ENCODE measurements at places on chromosomes 2 and 18.
A peak's percentile ranks its signal among the peaks of the same experiment; 100 is the strongest.

DNA sequence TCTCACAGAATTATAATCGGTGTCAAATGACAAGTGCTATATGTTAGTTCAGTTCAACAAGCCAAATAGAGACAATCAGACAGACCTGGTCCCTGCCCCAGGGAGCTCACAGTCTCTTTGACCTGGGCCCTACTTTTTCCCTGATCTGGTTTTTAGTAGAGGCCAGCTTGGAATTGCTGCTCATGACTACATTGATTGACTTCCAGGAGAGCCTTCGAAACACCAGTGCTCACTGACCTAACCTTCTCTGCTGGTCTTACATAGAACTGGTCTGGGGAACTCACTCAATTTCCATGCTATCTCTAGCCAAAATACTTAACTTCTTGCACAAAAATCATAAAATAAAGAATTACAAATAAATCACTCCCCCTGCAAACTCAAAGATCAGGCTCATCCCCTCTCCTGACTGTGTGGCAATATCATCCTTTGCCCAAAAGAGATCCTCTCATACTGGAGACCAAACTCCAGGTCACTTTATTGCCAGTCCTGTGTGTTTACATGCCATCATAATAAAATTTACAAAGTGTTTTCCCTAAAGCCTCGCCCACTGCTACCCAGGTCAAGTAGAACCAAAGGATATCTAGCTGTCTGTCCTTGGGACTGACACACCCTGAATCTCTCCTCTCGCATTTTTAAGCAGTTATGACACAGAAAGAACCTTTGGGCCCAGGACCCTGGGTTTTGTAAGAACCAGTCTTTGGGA lies 53.2 kb downstream of the PROC start:
- no peak for DNase-seq

GRCh38 chr2:227607941-227608340 lies 6.7 kb downstream of the SCYGR3 start:
- no peak for DNase-seq

- no peak for DNase-seq
These were observed 1.1 kb downstream of the PAX8 start for GRCh38 chr2:113277474-113278072.

- DNase-seq: no peak
These were observed 3.1 kb upstream of the HES6 start for GRCh38 chr2:238242731-238243495.

DNA sequence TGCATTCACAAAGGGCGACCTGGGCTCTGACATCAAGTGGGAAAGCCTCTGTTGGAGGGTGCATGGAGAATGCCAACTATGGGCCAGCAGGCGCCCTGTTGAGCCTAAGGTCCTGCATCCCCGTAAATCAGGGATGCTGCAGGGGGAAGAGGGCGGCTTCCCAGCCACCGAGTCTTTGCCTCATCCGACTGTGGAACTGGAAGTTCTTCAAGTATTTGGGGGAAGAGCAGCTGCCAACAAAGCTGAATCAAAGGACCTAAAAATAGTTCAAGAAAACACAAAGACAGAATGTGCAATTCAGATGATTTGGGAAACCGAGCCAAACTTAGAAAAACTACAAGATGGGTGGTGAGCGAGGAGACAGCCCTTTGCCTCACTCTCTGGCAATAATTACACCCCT lies 281.1 kb upstream of the MGAT5 start:
- DNase-seq: no peak

GRCh38 chr2:19141234-19142004 lies 217.0 kb downstream of the OSR1 start:
- no peak for DNase-seq

DNA sequence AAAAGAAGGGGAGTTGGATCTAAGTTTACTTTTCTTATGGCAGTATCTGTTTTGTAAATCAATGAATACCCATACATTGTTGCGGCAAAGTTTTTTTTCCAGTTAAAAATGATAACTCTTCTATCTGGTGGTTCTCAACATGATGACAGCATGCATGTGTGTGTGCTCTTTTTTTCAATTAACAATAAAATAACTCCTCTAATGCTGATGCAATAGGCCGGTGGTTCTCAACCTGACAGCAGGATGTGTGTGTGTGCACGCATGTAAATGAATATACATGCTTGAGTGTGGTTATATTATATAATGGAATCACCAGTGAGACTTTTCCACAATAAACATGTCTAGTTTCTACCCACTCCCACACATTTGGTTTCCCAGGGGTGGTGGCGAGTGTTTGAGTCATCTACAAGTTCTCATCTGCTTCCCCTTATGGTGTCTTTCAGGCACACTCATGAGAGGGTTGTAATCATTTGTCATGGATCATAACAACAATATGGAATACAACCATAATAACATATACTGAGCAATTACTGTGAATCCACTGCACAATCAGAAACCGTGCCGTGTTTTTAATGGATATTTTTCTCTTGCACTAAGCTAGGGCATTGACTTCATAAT lies 31.2 kb downstream of the PARD3B start:
- DNase-seq: no peak

- no peak for DNase-seq
These were observed 265.9 kb upstream of the SPHKAP start for GRCh38 chr2:228447266-228447915.

DNA sequence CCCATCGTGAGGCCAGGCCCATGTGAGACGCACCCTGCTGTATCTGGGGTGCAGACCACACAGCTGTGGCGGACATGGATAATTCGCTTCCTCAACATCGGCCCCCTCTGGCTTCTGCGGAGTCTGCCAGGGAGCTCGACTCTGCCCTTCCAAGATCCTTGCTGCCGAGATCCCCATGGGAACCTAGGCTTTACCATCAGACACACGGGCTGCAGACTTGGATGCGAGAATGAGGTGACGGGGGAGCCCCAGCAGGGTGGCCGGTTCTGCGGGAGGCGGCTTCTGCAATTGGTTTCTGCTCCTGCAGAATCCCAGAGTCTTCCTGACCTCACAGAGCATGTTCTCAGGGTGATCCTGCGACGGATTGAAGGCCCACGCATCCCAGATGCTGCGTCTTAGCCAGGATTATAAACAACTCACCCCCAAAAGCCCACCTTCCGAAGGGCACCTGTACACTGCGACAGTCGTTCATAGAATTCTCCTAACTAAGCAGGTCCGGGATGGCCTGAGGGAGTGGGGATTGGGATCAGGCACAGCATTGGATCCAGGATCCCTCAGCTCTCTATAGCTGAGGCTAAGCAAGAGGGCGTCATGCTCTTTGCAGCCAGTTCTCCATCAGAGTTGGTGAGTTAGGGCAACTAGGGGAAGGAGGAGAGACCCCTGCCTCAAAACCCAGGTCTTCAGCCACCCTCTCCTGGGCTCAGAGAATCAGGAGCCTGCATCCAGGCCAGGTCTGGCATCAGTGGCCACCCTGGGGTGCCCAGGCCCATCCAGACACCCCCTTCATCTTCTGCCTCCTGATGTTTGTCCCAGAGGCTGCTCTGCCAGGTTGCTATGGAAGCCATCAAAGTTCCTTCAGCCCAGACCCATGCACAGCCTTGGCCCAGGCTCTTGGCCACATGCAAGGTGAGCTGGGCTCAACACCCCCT lies 74.7 kb upstream of the SNTG2 start:
- DNase-seq: no peak

DNA sequence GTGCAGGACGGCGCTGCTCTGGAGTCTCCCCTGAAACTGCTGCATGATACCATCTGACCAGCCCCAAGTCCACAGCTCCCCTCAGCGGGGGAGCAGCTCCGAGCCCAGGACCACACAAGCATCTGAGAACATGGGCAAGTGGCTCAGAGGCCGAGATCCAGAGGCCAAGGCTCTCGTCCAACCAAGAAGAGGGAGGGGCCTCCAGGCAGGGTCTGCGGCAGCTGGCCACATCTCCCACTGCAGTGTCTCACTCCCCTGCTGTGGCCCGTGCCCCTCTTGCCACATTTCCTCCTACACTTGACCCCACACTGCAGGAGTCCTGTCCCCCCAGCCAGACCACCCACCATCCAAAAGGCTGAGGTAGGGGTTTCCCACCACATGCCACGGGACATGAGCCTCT lies 50.2 kb downstream of the TFCP2L1 start:
- DNase-seq: no peak

- DNase-seq: no peak
These were observed 420.0 kb upstream of the CYRIA start for GRCh38 chr2:17085546-17086202.

DNA sequence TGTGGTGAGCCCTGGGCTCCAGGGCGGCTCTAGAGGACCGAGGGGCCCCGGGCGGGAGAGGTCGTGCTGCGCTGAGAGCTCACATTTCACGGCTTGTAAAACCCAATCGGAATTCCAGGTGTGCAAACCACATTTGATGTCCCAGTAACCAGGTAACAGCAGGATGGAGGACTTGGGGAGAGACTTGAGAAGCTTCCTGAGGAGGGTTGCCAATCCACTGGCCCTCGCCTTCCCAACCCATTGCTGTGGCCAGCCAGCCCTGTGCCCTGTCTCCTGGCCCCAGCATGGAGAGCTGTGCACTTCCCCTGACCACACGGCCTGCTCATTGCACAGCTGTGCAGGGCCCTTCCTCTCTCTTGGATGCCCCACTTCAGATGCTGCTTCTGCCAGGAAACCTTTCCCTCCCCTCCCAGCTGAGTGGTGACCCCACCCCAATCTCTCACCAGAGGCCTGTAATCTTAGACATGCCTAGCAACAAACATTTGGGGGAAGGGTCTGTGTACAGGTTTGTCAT lies 39.6 kb downstream of the ASB1 start:
- DNase-seq: no peak

- no peak for DNase-seq
These were observed 142.2 kb upstream of the PXDN start for GRCh38 chr2:1886405-1886992.

GRCh38 chr2:11213090-11213638 lies 57.9 kb downstream of the SLC66A3 start:
- no peak for DNase-seq

GRCh38 chr2:230778350-230779063 lies 65.9 kb downstream of the CAB39 start:
- DNase-seq: no peak

- no peak for DNase-seq
These were observed 249.7 kb upstream of the NCKAP5 start for GRCh38 chr2:133817680-133818566.

GRCh38 chr2:19963386-19963785 lies 26.5 kb downstream of the WDR35 start:
- DNase-seq: no peak

DNA sequence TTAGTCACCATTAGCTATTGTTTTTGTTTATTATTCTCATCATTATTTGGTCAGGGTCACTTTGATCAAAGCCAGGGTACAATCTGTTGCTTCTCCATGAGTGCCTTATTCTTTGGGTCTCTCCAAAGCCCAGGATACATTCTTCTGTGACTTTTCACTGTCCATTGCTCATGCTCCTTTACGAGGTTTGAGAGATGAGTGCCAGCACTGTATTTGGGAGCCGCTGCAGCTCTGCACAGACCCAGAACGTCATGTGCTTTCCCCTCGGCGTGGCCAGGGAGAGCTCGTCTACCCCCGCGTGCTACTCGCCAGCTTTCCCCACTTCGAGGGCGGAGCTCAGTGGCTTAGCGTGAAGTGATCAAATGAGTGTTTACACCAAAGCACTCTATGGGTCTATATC lies 123.7 kb downstream of the COL6A3 start:
- DNase-seq: no peak

DNA sequence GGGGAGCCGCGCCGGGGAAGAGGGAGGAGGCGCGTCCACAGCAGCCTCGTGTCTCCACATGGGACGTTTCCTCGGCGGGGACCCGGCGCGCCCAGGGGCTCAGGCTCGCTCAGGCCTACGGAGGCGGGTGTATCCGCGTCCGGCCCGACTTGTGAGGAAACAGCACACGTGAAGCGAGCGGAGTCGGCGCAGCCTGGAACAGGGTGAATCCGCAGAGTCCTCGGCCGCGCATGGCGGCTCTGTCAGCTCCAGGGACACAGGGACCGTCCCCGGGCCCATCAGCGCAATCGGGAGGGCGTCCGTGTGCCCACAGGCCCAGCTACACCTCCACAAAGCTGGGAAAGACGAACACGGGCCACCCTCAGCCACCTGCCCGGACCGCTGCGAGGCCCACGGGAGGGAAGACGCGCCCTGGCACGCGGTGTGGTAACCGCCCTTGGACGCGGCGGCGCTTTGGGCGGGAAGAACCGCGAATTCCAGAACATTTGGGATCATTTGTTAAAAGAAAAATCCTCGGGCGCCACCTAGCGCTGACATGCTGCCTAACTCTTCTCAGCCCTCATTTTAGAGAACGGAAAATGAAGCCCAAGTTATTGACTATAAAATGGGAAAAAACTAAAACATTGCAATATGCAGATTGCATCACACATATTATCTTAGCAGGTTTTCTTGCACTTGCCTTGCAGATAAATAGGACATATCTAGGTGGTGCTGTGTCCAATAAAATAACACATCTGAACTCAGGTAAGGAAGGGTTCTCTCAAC lies 40.4 kb downstream of the TMEM18 start:
- DNase-seq: peak; percentile 64

DNA sequence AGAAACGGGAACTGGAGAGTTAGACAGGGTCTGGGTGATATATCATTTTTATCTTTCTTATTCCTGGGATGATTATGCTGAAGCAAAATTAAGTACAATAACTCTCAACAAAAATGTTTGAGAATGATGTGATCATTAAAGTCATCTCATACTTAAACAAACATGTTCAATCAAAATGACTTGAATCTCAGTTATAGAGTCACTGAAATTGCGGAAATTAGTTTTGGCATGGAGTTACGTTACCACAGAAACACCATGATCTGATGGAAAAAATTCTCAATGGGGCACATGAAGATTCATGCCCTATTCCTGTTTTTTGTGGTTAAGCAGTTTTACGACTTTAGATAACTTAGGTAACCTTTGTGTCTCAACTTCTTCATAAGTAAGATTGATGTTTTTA lies 757.7 kb downstream of the EPHA4 start:
- DNase-seq: no peak

DNA sequence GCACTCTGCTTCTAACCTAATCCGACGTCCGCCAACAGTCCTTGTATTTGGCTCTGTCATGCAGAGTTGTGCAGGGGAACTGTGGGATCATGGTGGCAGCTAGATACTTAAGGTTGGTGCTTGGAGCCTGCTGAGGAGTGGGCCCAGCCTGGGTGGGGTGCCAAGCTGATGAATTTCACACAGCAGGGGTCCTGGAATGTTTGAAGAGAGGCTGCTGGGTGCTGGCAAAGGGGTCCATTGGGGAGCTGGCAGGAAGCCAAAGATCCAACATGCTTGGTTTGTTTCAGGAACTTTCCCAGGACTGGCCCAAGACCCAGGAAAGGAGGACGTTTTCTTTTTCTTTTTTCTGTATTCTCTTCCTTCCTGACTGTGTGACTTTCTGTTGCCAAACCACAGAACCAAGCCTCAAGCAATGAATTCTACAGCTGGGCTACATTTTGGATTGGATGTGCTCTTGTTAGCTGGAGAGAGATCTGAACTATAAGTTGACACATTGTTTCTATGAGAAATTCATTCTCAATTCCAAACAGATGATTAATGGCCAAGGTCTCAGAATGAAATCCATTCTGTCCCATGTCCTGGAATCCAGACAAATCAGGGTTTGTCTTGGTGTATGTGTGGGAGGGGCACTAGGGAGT lies 49.9 kb downstream of the DHRS9 start:
- DNase-seq: no peak

- no peak for DNase-seq
These were observed 65.7 kb upstream of the NCKAP5 start for GRCh38 chr2:133633881-133634409.

All from naive thymus-derived CD8-positive, alpha-beta T cell (primary cell).